ENCODE measurements at places on chromosomes 7 and 10.

- no peak for DNase-seq
These were observed 10.7 kb downstream of the PTF1A start for GRCh38 chr10:23202779-23203178.

DNA sequence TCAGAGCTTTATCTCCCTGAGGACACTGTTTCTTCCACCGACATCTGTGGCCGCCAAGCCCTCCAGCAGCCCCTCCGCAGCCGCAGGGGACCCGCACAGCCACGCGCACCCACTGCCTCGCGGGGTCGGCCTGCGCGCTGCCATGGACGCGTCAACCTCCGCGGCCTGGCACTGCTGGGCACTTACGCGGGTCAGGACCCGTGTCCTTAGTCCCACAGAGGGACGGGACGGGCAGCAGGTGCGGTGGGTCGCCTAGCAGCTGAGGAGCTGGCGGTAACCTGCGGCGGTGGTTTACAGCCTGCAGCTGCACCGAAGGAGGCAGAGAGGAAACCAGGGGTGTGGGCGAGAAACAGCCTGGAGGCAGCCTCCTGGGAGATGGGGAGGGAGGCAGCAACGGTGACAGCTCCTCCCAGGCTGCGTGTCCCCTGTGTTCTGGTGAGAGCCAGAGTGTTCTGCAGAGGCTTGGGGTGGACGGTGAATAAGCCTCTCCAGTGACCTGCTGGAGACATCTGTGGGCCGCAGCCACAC, 61.3 kb downstream of the SEC61G start:
- no peak for DNase-seq

GRCh38 chr7:37173670-37174069, 275.0 kb downstream of the ELMO1 start:
- no peak for DNase-seq

DNA sequence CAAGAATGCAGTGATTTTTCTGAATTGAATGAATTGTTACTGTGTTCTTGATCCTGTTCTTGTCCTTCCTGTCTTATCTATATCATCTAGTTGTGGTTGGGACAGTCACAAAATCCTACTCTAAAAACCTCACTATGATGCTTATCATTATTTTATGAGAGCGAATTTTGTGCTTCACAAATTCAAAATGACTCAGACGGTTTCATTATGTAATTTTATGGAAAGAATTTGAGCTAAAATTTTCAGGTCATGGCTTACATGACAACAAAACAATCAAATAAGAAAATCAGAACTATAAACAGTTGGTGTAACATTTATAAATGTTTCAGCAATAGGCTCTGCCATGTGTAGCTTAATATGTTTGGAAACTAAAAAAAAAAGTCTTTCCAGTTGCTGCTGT, 6.9 kb downstream of the PRKAR2B start:
- no peak for DNase-seq

- DNase-seq: no peak
These were observed 108.4 kb downstream of the MKI67 start for GRCh38 chr10:128017822-128018221.

GRCh38 chr7:148852272-148852671, 31.8 kb downstream of the EZH2 start:
- DNase-seq: no peak

DNA sequence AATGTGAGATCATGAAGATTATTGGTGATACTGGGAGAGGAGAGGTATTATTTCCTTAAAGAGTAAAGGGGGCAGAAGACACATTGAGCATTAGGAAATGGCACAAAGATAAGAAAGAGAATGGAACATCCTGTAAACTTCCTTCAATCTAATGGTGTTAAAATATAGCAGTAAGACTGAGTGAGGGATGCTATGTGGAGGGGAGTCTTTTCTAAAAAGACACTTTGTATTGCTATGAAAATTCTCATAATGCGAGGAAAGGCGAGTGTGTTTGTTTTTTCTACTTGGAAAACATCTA, 405.2 kb downstream of the ARL4A start:
- no peak for DNase-seq

DNA sequence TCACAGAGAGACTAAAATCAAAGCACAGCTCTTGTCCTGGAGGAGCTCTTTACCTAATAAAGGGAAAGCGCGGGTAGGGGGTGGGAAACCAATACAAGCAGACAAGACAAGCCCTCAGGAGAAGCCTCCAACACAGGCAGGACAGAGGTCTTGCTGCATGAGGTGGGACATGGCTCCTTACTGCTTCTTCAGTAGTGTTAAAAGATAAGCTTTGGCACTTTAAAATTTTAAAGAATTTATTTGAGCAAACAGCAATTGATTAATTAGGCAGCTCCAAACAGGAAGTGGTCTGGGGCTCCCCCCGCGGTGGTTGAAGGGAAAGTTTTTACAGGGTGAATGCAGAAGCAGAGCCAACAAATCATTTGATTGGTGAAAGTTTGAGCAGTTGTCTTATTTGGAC, 50.3 kb upstream of the MACC1 start:
- DNase-seq: no peak

DNA sequence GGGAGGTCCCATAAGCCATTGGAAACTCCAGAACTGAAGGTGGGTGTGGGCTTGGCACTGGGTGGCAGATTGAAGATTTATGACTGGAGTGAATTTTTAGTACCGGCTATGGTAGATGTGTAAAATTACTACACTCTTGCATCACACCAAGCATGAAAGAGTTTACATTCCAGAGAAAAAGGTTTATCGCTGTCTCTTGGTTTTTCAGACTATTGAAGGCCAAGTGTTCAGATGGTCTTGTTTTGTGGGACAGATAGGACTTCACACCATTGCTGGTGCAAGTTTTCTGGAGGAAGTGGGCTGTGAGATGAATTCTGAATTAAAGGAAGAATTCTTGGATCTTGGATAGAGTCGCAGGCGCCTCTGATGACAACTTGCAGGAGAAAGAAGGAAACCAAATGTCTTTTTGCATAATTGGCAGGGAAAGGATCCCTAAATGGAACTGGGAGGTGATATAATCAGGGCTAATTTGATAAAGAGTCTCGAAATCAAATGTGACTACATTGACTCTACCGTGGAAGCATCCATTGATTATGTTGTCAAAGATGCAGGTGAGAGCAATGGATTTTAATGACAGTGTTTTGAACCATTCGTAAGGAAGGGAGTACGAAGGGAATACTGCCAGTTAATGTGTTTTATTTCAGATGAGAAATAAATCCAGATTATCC, 14.2 kb upstream of the NMT2 start:
- no peak for DNase-seq

GRCh38 chr7:95686109-95686508, 86.2 kb upstream of the DYNC1I1 start:
- no peak for DNase-seq

DNA sequence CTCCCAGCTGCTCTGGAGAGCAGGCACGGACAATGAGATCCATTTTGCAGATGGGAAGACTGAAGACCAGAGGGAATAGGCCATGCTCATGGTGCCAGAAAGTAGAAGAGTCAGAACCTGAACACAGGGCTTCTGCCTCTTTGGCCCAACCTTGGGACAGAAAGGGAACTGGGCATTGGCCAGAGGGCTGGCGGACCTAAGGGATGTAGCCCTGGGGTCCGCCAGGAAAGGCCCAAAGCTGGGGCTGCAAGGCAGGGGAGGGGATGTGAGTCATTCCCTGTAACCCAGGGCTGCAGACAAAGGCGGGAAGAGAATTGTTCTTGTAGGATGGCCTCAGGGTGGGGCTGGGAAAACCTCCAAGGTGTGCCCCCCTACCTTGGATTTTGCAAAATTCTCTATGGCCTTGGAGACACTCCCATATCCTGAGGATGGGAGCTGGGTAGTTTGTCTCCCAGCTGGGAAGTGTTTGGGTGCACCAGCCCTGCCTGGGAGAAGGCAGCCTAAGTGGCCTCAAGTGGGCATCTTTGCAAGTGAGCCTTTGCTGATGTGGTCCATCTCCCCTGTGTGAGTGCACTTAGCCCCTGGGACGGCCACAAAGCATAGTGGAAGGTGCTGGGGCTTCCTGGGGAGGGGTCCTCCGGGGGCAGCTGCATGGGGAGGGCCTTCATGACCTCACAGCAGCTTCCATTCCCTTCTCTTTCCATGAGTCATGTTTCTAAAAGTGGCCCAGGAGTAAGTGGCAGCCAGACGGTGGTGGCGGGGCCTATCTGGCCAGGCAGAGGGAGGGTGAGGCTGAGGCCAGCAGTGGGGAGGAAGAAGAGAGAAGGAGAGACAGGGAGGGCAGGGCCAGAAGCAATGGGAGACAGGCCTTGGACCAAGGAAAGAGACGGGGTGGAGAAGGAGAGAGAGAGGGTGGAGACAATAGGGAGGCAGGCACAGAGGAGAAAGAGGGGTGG, 9.2 kb downstream of the AQP1 start:
- DNase-seq: no peak

DNA sequence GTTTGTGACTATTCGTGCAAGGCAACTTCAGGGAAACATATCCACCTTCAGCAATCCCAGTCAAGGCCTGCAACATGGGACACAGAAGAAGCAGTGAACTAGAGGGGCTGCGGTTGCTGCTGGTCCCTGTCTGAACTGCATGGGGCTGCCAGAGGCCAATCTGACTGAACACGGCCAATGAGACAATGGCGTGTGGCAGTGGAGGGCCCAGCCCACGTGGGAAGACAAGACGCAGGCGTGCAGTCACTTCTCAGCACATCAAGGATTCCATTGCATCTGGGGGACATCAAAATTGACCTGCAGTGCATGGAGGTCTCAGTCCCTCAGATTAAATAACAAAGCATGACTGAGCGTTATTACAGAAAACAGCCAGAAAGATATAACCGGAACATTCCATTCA, 215.9 kb downstream of the HECW1 start:
- DNase-seq: peak; percentile 10

GRCh38 chr7:40341836-40342235, 207.0 kb downstream of the SUGCT start:
- no peak for DNase-seq

DNA sequence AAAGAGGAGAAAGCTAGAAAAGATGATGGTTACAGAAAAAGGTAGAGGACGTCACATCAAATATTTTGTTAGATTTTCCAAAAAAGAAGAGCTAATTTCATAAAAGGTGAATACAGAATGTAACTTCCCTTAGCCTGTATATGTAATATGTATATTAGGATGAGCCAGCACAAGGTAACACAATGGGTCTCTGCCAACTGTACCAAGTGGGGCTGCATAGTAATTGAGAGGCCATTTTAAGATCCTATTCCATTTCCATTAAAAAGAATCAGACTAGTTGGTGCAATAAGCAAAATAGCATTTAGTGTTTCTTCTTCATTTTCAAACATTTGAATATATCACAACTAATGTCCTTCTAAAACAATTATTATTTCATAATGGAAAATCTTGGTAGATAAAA, 134.6 kb downstream of the SEMA3A start:
- no peak for DNase-seq

GRCh38 chr7:45080265-45080957, 8.4 kb downstream of the NACAD start:
- DNase-seq: no peak

GRCh38 chr10:71837098-71837827, 13.8 kb downstream of the PSAP start:
- peak; percentile 42 for DNase-seq

GRCh38 chr10:78528749-78529204, 495.1 kb downstream of the RPS24 start:
- no peak for DNase-seq

DNA sequence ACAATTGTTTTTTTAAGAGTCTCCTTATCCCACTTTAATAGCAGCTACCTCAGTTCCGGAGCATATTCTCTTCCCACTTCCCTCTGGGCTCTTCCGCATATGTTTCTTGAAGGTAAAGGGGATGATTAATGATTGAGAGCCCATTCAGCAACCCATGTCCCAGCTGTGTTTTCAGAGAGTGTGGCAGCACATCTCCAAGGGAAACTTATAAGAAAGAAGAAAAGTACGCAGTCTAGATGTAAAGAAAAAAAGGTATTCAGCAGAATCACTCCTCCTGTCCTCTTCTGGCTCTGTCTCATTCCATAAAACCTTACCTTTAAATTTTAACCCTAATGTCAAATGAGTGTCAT, 9.7 kb upstream of the ANKRD7 start:
- no peak for DNase-seq

DNA sequence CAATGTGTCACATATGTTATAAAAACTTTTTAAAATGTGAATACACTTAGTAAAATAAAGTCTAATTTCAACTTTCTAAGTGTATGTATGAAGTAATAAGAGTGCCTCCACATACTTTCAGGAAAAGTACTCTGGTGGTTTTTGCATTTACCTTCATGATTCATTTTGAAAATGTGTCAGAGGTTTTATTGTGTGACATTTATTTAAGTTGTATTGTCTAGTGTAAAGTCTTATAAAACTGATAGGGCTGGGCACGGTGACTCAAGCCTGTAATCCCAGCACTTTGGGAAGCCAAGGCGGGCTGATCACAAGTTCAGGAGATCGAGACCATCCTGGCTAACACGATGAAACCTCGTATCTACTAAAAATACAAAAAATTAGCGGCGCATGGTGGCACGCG, 226.5 kb downstream of the ITGB1 start:
- no peak for DNase-seq

DNA sequence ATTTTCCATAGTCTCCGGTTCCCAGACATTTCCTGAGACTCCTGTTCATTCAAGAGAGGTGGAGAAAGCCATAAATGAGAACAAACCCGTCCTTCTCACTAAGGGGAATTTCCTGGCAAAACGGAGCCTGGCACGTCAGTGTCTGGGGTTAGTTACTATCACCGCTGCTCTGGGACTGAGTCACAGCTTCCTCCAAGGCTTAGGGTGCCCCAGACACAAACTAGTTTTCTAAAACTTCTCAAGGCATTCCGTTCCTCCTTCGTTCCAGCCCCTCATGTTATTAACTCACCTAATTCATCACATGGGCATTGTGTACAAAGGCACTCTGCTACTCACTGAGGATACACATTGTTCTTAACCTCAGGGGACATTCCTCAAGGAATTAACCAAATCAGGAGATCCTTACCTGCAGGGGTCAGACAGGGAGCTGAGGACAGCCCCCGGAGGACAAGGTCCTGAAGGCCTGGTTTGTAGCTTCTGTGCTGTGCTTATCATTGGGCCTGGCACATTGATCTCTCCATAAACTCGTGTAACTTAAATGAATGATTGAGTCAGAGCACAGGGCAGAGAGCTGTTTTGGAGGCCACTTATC, 103.0 kb upstream of the KLF6 start:
- no peak for DNase-seq

- no peak for DNase-seq
These were observed 29.8 kb downstream of the NRP1 start for GRCh38 chr10:33304423-33305225.

DNA sequence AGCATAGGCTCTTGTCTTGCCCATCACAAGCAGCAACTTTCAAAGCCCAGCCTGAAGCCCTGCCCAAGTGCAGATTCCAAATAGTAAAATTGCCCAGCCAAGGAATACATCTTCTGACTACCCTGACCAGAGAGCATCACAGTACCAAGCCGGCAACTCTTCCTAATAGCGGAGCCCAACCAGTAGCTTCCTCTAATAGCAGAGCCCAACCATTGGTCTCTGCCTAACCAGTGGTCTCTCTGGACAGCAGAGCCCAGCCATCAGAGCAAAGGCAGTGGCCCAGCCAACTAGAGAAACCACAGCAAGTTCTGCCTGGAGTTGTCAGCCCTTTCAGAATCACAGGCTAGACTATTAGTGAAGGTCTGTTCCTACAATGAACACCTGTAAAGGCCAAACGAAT, 285.6 kb downstream of the HGF start:
- DNase-seq: no peak

Measured in right kidney (tissue), 9 donors.